Astrocyte (in vitro differentiated cells and primary cell): ENCODE measurements at places on chromosomes 5 and 9. TPM values are rescaled to one million over a fixed set of nuclear protein-coding genes. Genes with fewer than 3 reads are reported as not detected.

The COL15A1 gene
- total RNA-seq = 5.6 and 11.7 TPM in 2 replicates

GRCh38 chr5:32445287-32445758 lies 783 bp upstream of the ZFR start:
- no peak for DNase-seq

GRCh38 chr9:34291023-34291422 lies 38.0 kb downstream of the KIF24 start:
- DNase-seq = no peak

- no peak for DNase-seq
These were observed 2.5 kb downstream of the RNF145 start for GRCh38 chr5:159206818-159207217.

The PRLR gene
- 0.93 and 0.99 TPM in 2 replicates for total RNA-seq

The TUSC1 gene
- total RNA-seq = 1.9 and 2.7 TPM in 2 replicates

DNA sequence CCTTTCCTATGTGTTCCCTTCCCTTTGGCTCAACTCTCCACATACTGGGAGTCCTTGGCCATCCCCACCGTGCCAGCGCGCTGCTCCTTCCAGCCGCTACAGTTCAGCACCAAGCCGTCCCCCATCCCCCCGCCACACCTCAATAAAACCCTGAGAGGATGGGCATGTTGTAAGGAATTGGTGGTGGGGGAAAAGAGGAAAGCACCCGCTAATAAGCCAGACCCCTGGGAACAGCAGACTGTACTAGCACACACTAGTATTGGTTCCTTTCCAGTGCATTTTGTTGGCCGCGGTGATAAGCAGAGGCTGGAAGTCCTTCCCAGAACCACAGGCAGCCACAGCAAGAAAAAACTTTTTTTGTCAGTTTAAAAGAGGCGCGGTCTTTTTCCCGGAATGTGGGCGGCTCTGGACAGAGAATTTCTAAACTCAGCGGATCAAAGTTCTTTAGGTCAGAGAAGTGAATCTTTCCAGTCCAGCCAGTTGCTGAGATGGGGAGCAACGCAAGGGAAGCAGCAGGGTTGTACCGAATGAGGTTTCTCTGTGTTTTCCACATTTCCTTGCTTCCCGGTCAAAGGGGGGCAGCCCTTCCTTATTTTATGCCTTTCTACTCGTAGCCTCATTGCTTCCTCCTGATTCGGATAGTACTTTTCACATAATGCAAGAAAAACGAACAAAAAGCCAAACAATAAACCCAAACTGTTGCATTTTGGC lies 2.1 kb downstream of the CHSY3 start:
- DNase-seq = peak; percentile 36

GRCh38 chr5:142618130-142618523 lies 67.8 kb downstream of the FGF1 start:
- peak; percentile 68 for DNase-seq

The FAM169A gene
- total RNA-seq = 9.1 and 11.9 TPM in 2 replicates

DNA sequence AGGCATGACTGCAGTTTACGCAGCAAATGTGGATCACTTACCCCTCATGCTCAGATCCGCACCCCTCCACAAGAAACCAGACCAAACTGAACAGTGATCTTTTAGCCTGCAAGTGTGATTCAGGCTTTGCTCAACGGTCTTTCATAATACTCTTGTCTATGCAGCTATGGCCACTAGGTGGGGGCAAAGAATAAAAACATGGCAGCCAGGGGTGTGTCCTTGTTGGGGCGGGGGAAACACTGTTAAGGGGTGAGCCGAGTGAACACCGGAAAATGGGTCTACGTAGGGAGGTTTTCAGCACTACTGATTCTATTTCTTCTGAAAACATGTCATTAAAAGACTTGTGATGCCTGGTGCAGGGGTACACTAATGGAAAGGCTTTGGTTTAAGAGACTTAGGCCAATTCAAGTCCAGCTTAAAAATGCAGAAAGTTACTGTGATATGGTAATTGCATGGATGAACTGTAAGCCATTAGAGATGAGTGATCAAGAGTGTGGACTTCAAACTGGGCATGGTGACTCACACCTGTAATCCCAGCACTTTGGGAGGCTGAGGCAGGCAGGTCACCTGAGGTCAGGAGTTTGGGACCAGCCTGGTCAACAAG lies 49.9 kb upstream of the GPR151 start:
- DNase-seq = peak; percentile 60

DNA sequence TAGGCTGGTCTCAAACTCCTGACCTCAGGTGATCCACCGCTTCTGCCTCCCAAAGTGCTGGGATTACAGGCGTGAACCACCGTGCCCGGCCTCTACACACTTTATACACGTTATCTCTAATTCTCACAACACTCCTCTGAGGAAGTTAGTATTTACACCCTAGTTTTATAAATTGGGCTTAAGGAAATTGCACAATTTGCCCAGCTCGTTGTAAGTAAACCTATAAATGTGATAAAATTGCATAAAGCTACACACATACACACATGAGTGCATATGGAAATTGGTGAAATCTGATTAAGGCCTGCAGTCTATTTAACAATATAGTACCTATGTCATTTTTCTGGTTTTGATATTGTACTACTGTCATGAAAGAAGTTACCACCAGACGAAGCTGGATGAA lies 4.4 kb upstream of the SLC4A9 start:
- no peak for DNase-seq

The MTAP gene
- 43.8 and 56.1 TPM in 2 replicates for total RNA-seq

GRCh38 chr5:64595031-64595855 lies 89.4 kb downstream of the RGS7BP start:
- no peak for DNase-seq

DNA sequence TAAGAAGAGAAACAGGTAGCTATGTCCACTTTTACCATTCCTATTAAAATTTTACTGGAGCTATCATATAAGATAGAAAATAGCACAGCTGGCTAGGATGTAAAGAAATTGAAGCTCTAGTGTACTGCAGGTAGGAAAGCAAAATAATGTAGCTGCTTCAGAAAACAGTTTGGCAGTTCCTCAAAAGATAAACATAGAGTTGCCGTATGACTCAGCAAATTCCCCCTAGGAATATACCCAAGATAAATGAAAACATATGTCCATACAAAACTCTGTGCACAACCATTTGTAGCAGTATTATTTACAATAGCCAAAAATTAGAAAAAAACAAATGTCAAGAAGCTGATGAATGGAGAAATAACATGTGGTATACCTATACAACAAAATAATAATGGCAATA lies 64.6 kb upstream of the SHISAL2B start:
- peak; percentile 34 for DNase-seq

DNA sequence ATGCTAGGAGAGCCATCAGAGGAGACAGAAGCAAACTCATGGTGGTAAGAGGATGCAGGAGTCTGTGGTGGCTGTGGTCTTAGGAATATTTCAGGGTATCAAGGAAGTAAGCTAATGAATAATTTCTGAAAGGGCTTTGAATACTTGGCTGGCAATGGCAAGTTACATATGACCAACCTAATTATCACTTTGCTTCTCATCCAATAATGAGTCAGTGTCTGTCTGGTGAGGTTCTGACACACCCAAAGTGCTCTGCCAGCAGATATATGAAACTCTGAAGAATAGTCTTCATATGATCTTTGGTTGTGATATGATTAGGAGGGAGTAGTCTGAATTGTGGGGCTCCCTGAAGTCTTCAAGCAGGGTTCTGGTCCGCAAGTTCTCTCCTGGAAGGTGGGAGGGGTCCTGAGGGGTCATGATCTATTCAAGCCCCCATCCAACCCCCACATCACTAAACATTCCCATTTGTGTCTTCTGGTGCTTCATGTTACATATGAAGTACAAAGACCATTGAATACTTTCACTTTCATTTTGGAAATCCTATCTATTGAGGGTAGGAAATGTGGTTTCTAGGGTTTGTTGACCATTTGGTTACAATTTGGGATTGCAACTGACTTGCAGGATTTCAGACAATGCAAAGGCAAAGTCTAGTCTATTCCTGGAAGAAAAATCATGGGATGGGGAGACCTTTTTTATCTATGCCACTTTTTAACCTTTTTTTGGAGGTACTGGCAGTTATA lies 199.9 kb upstream of the CDKN2B start:
- DNase-seq = peak; percentile 80

The IL33 gene
- total RNA-seq = not detected in 2 replicates

The KCNV2 gene
- total RNA-seq = not detected in 2 replicates

The GAPT gene
- total RNA-seq = not detected in 2 replicates

The HSPB3 gene
- not detected in 2 replicates for total RNA-seq

DNA sequence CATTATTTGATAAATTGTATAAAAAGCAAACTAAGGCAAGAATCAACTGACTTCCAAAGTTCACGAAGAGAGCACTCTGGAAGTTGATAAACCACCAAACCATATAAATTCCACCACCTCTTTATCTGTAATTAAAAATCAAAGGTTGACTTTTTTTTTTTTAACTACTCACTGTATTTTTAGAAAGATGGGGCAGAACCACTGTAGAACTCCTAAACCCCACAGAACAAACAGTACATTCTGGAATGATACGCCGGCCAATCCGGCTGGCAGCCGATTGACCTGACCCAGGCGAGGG lies 435 bp upstream of the CCNG1 start:
- no peak for DNase-seq

The ZNF367 gene
- 0.41 and 0.89 TPM in 2 replicates for total RNA-seq

GRCh38 chr5:59234236-59234635 lies 651.4 kb downstream of the RAB3C start:
- DNase-seq = no peak

DNA sequence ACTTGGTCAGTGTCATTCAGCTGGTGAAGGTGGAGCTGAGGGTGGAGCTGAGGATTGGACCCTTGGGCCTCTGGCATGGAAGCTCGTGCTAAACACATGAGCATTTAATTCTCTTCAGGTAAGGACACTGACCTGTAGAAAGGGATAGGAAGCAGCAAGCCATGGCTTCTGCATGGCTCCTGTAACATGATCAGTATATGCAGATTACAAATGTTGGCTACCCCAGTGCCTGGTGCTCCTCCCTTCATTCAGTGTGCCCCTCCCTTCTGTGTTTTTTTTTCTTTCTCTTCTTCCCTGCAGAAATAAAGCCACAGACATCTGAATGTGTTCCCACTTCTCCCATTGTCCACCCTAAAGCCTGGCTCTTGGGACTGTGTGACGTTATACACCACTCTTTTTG lies 52.9 kb downstream of the ARHGAP26 start:
- no peak for DNase-seq
